ENCODE measurements at places on chromosomes 1 and 21.
A peak's percentile ranks its signal among the peaks of the same experiment; 100 is the strongest.

GRCh38 chr21:32382108-32382644, 10.6 kb downstream of the URB1 start:
- H3K27ac ChIP-seq = no peak overlapping the region
- no peak overlapping the region for H3K4me3 ChIP-seq
- DNase-seq = no peak
- H3K36me3 ChIP-seq = peaks cover 78% of the 10 kb centered on the region

GRCh38 chr1:223331301-223331700, 32.7 kb downstream of the SUSD4 start:
- H3K27ac ChIP-seq = no peak overlapping the region
- DNase-seq = no peak
- H3K4me1 ChIP-seq = no peaks in the 10 kb centered on the region
- H3K27me3 ChIP-seq = no peaks in the 10 kb centered on the region

DNA sequence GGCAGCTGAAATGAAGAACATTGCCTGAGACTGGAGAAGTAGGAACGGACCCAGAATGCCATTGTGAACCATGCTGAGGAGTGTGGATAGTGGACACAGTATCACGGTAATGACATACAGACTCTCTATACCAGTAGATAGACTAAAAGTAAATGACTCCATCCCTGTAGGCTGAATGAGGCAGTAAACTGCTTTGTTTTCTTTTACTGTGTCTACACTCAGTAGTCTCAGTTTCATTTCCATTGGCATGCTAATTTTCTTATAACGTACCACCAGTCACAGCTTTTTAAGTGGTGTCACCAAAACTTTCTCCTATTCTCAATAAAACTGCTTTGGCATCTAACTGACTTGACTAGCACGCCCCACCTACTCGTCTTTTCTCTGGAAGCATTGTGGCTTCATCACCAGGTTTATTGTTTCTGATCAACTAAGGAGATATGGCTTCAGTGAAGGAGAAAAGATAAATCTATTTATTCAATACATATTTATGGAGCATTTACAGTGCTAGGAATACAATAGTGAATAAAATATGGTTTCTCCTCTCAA, 8.4 kb upstream of the ZNF697 start:
- H3K27me3 ChIP-seq = no peaks in the 10 kb centered on the region
- no peak for DNase-seq
- H3K36me3 ChIP-seq = no peaks in the 10 kb centered on the region
- peaks cover 25% of the 10 kb centered on the region for H3K4me1 ChIP-seq

DNA sequence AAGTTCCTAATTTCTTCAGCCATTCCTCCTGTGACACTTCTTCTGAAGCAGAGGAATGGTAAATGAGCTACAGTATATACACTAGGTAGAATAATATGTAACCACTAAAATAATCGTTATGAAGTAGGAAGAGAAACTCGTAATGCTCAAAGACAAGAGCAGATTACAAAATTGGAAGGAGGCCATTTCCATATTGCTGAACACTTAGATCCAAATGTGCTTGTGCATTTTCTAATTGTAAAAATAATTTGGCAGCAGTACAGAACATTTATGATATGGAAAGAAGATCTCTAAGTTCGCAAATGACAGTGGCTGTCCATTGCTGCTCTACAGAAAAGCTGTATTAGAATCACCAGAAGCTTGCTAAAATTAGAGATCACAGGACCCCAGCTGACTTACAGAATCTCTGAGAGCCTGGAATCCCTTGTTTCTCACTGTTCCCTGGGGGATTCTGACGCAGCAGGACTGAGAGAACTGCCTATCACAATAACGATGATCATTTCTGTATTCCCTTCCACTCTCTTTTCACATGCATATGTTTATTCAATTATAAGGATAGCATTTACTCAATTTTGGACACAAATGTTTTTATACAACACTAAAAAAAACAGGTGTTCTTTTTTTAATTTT, 242.1 kb downstream of the OMA1 start:
- no peaks in the 10 kb centered on the region for H3K36me3 ChIP-seq
- no peak overlapping the region for H3K4me3 ChIP-seq
- H3K27ac ChIP-seq = no peak overlapping the region
- H3K27me3 ChIP-seq = no peaks in the 10 kb centered on the region
- DNase-seq = no peak

GRCh38 chr1:8342325-8342724, 24.4 kb downstream of the SLC45A1 start:
- no peaks in the 10 kb centered on the region for H3K36me3 ChIP-seq
- no peak for DNase-seq
- no peak overlapping the region for H3K4me3 ChIP-seq
- peak overlapping the region; percentile 83 for H3K27ac ChIP-seq
- H3K27me3 ChIP-seq = no peaks in the 10 kb centered on the region
- peaks cover 31% of the 10 kb centered on the region for H3K4me1 ChIP-seq

All from stomach (tissue), 19 donors.